Small intestine (tissue), 16 donors: ENCODE measurements at places on chromosomes 6 and 20. TPM values are rescaled to one million over a fixed set of nuclear protein-coding genes. Genes with fewer than 3 reads are reported as not detected.

GRCh38 chr6:42452171-42453030 lies 675 bp upstream of the TRERF1 start:
- DNase-seq: peak; percentile 57

DNA sequence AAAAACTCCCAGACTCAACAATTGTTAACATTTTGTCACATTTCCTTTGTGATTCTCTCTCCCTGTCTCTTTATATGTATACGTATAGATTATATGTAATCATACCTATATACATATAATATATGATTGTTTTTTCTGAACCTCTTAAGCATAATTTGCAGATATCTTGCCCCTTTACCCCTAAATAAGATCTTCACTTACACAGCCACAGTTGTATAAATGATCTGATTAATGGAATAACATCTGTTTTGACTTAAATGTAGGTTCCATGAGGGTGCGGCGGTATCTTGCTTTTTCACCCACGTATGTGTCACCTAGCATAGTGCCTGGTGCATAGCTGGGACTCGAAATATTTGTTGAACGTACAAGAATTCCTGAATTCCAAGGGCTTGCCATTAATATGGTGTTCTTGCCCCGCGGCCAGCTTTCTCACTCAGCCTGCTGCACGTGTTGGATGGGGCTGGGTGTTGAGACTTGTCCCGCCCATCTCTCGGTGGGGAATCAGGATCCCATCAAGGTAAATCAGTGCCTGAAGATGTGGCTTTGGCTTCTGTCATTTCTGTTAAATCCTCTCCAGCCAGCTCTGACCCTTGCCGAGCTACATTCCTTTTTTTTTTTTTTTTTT lies 10.4 kb upstream of the MANBAL start:
- DNase-seq: no peak

The WFDC12 gene
- polyA plus RNA-seq: 0.07 TPM

- DNase-seq: no peak
Measured at GRCh38 chr6:139944131-139944530, 569.7 kb upstream of the CITED2 start.

- peak; percentile 61 for DNase-seq
Measured at GRCh38 chr6:25944688-25945574, 14.4 kb upstream of the SLC17A2 start.
